Naive thymus-derived CD8-positive, alpha-beta T cell (primary cell): ENCODE measurements at places on chromosomes 11 and 22. TPM values are rescaled to one million over a fixed set of nuclear protein-coding genes. Genes with fewer than 3 reads are reported as not detected.
A peak's percentile ranks its signal among the peaks of the same experiment; 100 is the strongest.

CALCA gene
- not detected for total RNA-seq

GRCh38 chr22:31748490-31748889, 1.4 kb downstream of the PRR14L start:
- no peak for DNase-seq
- peak overlapping the region; percentile 97 for H3K4me3 ChIP-seq
- peaks cover 59% of the 10 kb centered on the region for H3K4me1 ChIP-seq
- peak overlapping the region; percentile 97 for H3K27ac ChIP-seq
- H3K36me3 ChIP-seq, result peaks cover 36% of the 10 kb centered on the region

- no peak overlapping the region for H3K27ac ChIP-seq
- peaks cover 1% of the 10 kb centered on the region for H3K27me3 ChIP-seq
- no peak for DNase-seq
- no peaks in the 10 kb centered on the region for H3K4me1 ChIP-seq
- no peak overlapping the region for H3K4me3 ChIP-seq
These were observed 7.6 kb upstream of the MUC5AC start for GRCh38 chr11:1150116-1150515.

- DNase-seq, result no peak
- H3K36me3 ChIP-seq, result no peaks in the 10 kb centered on the region
- H3K27me3 ChIP-seq, result peaks cover 7% of the 10 kb centered on the region
- H3K27ac ChIP-seq, result no peak overlapping the region
- no peak overlapping the region for H3K4me3 ChIP-seq
These were observed 2.5 kb upstream of the APOL4 start for GRCh38 chr22:36204001-36204631.

DNA sequence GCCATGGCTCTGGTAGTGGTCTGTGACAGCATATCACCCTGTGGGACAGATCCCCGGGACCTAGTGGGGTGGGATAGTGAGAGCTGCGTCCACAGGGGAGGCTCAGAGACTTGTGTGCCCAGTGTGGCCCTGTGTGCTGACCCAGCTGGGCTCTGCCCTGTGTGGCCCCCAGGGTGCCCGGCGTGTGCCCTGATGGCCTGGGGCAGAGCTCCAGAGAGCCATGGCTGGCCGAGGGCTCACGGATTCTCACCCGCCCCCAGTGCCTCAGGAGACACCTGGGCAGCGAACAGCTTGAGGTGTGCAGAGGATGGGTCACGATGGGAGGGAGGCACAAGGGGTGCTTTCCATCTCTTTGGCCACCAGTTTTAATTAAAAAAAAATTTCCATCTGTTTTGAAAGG, 11.8 kb downstream of the LRP5 start:
- H3K36me3 ChIP-seq, result no peaks in the 10 kb centered on the region
- H3K27ac ChIP-seq, result no peak overlapping the region
- H3K4me3 ChIP-seq, result no peak overlapping the region
- H3K4me1 ChIP-seq, result peaks cover 23% of the 10 kb centered on the region
- DNase-seq, result no peak

PKNOX2 gene
- total RNA-seq, result not detected

DNA sequence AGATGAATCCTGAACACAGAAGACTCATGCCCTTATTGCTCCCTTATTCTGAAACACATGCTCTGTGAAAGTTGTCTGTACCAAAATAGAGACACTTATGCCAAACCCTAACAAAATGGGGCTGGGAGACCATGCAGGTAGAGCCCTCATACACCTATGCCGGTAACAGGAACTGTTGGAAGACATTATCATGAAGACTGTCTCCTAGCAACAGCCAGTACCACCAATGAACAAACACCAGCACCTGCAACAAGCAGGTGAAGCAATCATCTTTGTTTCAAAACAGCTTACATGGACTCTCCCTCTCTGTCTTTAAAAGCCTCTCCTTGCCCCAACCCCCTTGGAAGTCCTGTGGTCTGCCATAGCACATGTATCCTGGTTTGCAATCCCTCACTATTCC, 17.2 kb downstream of the SLC5A4 start:
- H3K27ac ChIP-seq, result no peak overlapping the region
- peaks cover 23% of the 10 kb centered on the region for H3K27me3 ChIP-seq
- H3K36me3 ChIP-seq, result no peaks in the 10 kb centered on the region
- H3K4me3 ChIP-seq, result no peak overlapping the region

DNAJB7 gene
- not detected for total RNA-seq

DNA sequence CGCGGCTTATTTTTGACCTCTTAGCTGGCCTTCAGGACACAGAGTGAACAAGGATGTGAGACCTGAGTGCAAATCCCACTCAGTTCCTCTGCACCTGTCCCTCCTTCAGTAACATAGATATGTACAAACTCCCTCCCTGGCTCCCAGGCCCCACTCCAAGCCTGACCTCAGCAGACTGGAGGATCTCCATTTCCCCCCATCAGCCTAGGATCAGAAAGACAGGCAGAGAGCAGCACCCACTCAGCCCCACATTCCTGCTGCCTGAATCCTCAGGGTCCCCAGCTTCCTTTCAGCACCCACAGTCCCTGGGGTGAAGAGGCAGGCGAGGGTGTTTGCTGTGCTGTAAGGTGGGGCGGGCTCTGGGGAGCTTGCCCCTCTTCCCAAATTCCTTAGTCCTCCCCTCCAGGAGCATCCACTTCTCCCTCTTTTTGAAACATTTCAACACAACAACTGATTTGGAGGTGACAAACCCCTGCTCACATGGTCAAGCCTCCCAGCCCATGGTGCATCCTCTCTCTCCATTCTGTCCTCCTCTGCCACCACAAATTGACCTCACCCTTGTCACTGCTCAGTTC, 151.1 kb downstream of the FEZ1 start:
- no peak overlapping the region for H3K27ac ChIP-seq
- H3K4me1 ChIP-seq, result peaks cover 2% of the 10 kb centered on the region
- no peak overlapping the region for H3K4me3 ChIP-seq
- H3K36me3 ChIP-seq, result no peaks in the 10 kb centered on the region

- no peaks in the 10 kb centered on the region for H3K27me3 ChIP-seq
- H3K4me1 ChIP-seq, result no peaks in the 10 kb centered on the region
- no peak for DNase-seq
- H3K36me3 ChIP-seq, result no peaks in the 10 kb centered on the region
These were observed 97.9 kb upstream of the CTSC start for GRCh38 chr11:88435415-88435814.

GRCh38 chr22:46764779-46765485, 2.5 kb downstream of the TBC1D22A start:
- H3K36me3 ChIP-seq, result no peaks in the 10 kb centered on the region
- H3K27me3 ChIP-seq, result no peaks in the 10 kb centered on the region
- peak overlapping the region; percentile 100 for H3K27ac ChIP-seq
- no peak for DNase-seq
- peaks cover 81% of the 10 kb centered on the region for H3K4me1 ChIP-seq

DNA sequence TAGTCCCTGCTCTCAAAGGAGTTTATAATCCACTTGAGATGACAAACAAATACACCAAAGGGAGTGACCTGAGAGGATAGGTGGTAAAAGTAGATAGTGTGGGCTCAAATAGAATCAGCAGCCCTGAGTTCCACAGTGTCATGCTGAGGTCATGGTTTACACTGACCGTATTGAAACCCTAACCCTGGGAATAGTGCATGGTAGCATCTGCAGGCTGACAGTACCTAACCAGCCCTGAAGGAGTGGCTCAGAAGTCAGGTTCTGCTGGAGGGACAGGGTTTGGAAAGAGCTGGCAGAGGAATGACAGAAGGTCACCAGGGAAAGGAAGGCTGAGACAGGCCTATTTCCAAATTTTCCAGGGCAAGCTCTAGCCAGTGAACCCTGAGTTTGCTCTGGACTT, 9.2 kb upstream of the TMPRSS5 start:
- H3K36me3 ChIP-seq, result peaks cover 24% of the 10 kb centered on the region
- no peaks in the 10 kb centered on the region for H3K4me1 ChIP-seq
- DNase-seq, result no peak
- no peaks in the 10 kb centered on the region for H3K27me3 ChIP-seq
- no peak overlapping the region for H3K27ac ChIP-seq

GRCh38 chr11:28981381-28981780, 873.2 kb downstream of the METTL15 start:
- DNase-seq, result no peak
- H3K27me3 ChIP-seq, result no peaks in the 10 kb centered on the region
- H3K27ac ChIP-seq, result no peak overlapping the region
- no peaks in the 10 kb centered on the region for H3K36me3 ChIP-seq
- no peaks in the 10 kb centered on the region for H3K4me1 ChIP-seq

SMIM35 gene
- total RNA-seq, result 0.70 TPM

SPCS2 gene
- total RNA-seq, result 80.2 TPM

GRCh38 chr11:115238791-115239190, 265.4 kb downstream of the CADM1 start:
- H3K27me3 ChIP-seq, result no peaks in the 10 kb centered on the region
- no peak overlapping the region for H3K4me3 ChIP-seq
- H3K27ac ChIP-seq, result no peak overlapping the region
- no peaks in the 10 kb centered on the region for H3K4me1 ChIP-seq

THAP12 gene
- total RNA-seq, result 57.0 TPM

RASL10A gene
- total RNA-seq, result 1.3 TPM

GRCh38 chr11:61194169-61194671, 9.1 kb upstream of the PGA3 start:
- no peaks in the 10 kb centered on the region for H3K4me1 ChIP-seq
- no peak overlapping the region for H3K27ac ChIP-seq
- H3K27me3 ChIP-seq, result no peaks in the 10 kb centered on the region
- no peaks in the 10 kb centered on the region for H3K36me3 ChIP-seq
- H3K4me3 ChIP-seq, result no peak overlapping the region
- DNase-seq, result no peak

DNA sequence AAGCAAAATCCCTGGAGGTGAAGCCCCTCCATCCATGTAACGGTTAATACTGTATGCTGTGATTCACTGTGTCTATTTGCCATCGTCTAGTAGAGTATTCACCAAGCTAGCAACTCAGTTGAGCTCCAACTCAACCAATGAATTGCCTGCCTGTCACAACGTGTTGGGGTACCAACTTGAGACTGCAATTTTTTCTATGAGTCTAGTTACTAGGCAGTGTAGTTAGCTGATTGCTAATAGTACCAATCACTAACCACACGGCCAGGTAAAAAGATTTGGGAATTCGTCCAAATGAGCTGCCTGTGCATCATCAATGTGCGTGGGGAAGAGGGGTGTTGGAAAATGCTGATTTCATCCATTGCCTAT, 1.0 kb upstream of the BTG4 start:
- H3K36me3 ChIP-seq, result no peaks in the 10 kb centered on the region
- peaks cover 48% of the 10 kb centered on the region for H3K27me3 ChIP-seq
- no peak for DNase-seq
- peak overlapping the region; percentile 65 for H3K4me3 ChIP-seq

DNA sequence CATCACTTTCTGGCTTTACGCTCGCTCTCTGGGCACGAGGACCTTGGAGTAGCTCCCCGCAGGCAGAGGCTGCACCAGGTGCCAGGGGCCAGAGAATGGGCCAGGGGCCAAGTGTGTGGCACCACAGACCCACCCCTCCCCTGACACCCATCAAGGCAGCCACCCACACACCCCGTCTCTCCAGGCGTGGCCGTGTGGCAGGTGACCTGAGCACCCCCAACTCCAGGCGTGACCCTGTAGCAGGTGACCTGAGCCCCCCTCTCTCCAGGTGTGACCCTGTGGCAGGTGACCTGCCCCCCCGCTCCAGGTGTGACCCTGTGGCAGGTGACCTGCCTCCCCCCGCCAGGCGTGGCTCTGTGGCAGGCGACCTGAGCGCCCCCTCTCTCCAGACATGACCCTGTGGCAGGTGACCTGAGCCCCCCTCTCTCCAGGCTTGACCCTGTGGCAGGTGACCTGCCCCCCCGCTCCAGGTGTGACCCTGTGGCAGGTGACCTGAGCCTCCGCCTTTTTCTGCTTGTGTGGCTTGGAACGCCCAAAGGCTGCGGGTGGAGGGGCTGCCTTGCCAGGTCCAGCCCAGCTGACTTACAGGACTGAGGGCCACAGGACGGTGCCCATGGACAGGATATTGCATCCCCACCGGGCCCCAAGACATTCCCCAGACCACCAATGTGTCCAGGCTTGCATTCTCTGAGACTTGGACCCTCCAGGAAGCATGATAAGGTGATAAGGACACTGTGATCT, 667.2 kb downstream of the BRD1 start:
- H3K4me1 ChIP-seq, result no peaks in the 10 kb centered on the region
- H3K36me3 ChIP-seq, result no peaks in the 10 kb centered on the region
- no peak overlapping the region for H3K4me3 ChIP-seq
- no peak overlapping the region for H3K27ac ChIP-seq
- DNase-seq, result no peak

DNA sequence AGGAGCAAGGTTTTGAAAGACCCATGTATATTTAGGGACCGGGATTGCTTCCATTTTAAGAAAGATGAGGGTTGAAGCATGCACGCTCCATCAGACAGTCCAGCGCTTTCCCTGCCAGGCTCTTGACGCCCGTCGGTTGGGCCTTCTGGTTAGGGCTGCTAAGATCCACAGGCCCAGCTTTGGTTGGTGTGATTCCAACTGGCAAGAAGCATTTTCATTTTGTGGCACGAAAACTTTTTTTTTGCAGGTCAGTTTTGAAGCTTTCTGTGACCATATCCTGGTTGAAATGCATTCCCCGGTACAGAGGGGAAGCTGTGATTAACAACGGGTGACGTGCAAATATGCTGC, 34.3 kb upstream of the MPPED1 start:
- H3K4me1 ChIP-seq, result peaks cover 33% of the 10 kb centered on the region
- no peak overlapping the region for H3K27ac ChIP-seq
- H3K27me3 ChIP-seq, result peaks cover 40% of the 10 kb centered on the region
- DNase-seq, result no peak
- H3K36me3 ChIP-seq, result peaks cover 7% of the 10 kb centered on the region
